Activated T-helper 1 cell treated with anti-CD3 and anti-CD28 coated beads, Interleukin-12 subunit alpha, Interleukin-12 subunit beta, Interleukin-2, Interleukin-4 antibody, amounts not matched to agents 30 ng/mL and 10 ng/mL and 1 ng/mL, durations not matched to agents 14 hours and 24 hours and 36 hours (primary cell): ENCODE measurements at places on chromosomes 1 and 21. TPM values are rescaled to one million over a fixed set of nuclear protein-coding genes. Genes with fewer than 3 reads are reported as not detected.

GRCh38 chr1:185312361-185313138, 4.5 kb downstream of the IVNS1ABP start:
- no peak for DNase-seq

- DNase-seq, result no peak
Measured at GRCh38 chr21:43808367-43808766, 19.0 kb downstream of the RRP1 start.

GRCh38 chr1:26768755-26769154, 19.0 kb upstream of the PIGV start:
- DNase-seq, result no peak

DNA sequence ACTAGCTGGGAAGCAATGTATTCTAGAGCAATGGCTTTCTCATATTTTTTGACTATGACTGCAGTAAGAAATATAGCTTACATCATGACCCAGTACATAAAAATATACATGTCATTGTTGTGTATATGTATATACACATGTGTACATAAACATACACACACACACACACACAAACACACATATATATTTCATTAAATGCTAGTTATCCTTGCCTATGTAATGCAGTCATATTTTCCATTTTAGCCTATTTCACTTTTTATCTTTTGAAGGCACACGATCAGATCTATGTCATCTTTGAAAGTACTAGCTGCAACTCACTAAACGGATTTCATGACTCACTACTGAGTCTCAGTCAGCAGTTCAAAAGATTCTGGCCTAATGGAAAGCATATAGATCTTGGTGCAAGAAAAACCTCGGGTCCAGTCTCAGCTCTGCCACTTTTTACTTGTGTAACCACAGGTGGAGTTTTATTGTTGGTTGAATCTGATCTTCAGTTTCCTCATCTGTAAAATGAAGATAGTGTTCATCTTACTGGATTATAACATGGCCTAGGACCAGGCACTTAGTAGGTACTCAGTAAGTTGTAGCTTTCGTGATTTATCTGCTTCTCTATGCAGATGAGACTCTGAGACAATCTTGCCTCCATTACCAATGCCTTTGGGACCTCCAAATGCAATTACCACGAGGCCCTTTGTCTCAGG, 325.6 kb downstream of the RRAGC start:
- no peak for DNase-seq

DNA sequence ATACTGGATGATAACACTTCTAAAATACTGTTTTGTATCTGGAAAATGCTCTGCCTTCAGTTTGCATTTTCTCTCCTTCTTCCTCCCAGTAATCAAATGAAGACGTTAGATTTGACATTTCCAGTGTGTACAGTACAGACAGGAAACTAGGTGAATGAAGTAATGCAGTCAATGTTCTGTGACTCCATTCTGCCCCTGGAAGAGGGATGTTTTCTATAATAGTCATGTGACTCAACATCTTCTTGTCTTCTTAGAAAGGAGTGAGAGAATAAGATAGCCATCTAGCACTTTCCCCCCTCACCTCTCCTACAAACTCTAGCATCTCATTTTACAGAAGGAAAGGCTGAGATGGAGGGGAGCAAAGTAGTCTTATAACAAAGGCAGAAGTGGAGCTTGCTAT, 77.6 kb downstream of the DDR2 start:
- DNase-seq, result no peak

DNA sequence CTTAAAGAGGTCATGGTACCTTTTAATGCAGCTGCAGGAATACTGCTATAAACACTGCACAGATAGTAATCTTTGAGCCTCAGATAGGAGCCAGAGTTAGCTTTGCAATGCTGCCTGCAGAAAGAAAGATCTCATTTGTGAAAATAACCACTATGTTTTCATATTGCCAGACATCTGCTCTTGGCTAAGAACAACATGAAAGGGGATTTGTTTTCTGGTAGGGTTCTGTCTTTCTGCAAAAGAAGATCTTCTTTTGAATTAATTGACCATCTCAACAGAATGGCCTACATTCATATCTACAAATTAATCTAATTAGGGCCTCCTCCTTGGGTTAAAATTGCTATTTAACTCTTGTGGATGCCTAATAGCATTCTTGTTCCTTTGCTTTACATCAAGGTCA, 177.6 kb upstream of the DPYD start:
- no peak for DNase-seq

The CDK11B gene
- total RNA-seq, result 39.1 and 39.6 TPM in 2 replicates

The NID1 gene
- 0.44 and 0.65 TPM in 2 replicates for total RNA-seq
